Mucosa of descending colon (tissue), 3 donors: ENCODE measurements at places on chromosomes 7 and 10. TPM values are rescaled to one million over a fixed set of nuclear protein-coding genes. Genes with fewer than 3 reads are reported as not detected.

DNA sequence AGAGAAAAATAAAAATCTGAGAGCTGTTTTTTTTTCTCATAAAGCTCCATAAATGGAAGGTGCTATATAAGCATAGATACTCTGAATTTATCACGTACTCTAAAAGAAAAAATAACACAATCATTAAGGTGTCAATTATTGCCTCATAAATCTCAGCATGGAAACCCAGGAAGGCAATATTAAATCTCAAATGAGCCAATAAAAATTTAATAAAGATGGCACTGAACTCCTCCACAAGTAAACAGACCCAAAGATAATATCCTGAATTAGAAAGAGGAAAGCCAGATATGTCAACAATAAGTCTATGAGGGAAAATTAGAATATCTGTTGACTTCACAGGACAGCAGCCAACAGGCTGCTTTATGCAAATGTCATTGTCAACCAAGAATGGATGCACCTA lies 66.5 kb downstream of the CDK6 start:
- no peak for DNase-seq

GRCh38 chr10:124648738-124649137 lies 95.4 kb downstream of the FAM53B start:
- DNase-seq = peak; percentile 57

- DNase-seq = no peak
Observed at GRCh38 chr10:127137391-127137790, 59.0 kb downstream of the INSYN2A start.

The NEUROD6 gene
- total RNA-seq = not detected

DNA sequence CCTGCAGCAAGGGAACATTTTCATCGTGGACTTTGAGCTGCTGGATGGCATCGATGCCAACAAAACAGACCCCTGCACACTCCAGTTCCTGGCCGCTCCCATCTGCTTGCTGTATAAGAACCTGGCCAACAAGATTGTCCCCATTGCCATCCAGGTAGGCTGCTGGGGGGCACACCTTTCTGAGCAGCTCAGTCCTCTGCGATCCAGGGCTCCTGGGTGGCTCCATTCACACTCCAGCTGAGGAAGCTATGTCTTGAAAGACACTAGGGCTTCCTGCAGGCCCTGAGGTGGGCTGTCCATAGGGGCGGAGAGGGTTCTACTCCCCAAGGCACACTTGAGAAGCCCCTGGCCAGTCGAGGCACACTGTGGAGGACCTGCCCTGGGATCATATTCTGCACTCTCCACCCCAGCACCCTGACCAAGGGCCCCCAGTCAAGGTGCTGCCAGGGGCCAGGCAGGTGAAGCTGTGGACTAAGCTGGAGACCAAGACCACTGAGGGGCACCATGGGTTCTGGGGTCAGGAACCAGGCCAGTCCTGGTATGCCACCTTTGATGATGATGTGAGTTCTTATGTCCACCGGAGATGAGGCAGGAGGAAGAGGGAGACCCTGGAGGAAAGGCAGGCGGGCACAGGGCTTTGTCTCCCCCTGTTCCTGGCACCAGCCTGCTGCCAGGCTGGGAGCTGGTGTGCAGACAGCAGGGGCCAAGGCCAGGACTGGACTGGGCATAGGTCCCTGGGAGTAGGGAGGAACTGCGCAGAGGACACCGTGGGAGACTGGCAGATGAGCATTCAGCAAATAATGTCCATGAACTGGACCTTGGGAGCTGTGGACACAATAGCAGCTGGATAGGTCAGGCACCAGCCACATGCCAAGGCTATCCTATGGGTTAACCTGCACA lies 54.8 kb downstream of the ALOX5 start:
- DNase-seq = no peak

DNA sequence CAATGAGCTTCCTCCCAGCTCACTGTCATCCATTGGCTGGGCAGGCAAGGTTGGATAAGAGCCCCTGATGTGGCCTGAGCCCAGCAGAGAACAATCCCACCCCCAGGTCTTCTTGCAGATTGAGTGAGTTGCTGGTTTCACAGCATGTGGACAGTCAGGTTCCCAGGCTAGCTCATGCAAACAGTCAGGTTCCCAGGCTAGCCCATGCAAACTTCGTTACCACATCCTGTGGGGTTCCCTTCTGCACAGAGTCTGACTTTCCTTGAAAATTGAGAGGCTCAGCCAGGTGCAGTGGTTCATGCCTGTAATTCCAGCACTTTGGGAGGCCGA lies 67.1 kb downstream of the TMEM130 start:
- DNase-seq = no peak

The SORCS3 gene
- 0.60 TPM for total RNA-seq

DNA sequence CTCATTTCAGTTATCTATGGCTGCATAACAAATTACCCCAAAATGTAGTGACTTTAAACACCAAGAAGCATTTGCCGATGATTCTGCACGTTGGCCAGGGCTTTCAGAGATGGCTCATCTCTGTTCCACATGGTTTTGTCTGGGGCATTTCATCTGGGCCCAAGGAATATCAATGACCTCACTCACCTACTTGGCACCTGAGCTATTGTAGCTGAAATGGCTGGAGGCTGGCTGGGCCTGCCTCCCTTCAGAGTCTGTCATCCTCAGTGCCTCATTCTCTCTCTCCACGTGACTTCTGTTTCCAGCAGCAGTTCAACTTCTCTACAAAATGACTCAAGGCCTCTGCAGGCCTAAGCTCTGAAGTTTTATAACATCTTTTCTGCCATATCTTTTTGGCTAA lies 119.4 kb upstream of the PRR15 start:
- no peak for DNase-seq

The MRLN gene
- not detected for total RNA-seq

DNA sequence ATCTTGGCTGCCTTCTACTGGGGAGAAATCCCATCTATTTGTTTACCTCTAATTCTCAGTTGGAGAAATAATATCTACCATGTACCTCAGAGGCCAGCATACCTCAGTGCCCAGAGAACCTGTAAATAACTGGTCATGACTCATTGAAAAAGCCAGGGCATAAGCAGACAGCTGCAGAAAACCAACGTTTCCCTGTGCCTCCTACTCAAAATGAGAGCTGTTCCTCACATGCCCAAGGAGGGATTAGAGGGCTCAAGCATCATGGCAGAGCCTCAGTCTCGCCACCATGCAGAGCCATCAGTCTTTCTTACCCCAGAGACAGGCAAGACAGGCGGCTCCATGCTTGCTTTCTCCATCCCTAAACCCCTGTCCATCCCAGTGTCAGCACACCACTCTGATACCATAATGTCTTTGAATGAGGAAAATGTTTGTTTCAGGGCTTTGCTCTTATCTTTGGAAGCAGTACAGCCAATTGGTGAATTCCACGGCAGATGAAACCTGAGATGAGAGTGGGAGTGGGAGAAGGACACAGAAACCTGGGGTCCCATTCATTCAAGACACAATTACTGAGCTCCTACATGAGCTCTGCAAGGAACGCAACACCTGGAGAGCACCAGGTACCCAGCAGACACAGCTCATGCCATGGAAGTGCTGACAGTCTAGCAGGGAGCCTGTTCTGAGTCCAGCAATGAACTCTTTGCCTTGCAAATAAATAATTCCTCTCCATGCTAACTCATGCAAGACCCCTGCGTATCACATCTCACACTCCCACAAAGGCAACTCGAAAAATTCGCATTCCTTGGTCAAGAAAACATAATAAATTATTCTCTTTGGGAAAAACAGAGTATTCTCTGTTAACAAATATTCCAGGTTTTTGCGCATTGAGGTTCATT lies 21.1 kb downstream of the PON1 start:
- no peak for DNase-seq

The TMEM213 gene
- not detected for total RNA-seq

The NKX6-2 gene
- not detected for total RNA-seq

- no peak for DNase-seq
Observed at GRCh38 chr7:139845443-139845805, 16.4 kb downstream of the TBXAS1 start.

The CCL26 gene
- total RNA-seq = not detected

DNA sequence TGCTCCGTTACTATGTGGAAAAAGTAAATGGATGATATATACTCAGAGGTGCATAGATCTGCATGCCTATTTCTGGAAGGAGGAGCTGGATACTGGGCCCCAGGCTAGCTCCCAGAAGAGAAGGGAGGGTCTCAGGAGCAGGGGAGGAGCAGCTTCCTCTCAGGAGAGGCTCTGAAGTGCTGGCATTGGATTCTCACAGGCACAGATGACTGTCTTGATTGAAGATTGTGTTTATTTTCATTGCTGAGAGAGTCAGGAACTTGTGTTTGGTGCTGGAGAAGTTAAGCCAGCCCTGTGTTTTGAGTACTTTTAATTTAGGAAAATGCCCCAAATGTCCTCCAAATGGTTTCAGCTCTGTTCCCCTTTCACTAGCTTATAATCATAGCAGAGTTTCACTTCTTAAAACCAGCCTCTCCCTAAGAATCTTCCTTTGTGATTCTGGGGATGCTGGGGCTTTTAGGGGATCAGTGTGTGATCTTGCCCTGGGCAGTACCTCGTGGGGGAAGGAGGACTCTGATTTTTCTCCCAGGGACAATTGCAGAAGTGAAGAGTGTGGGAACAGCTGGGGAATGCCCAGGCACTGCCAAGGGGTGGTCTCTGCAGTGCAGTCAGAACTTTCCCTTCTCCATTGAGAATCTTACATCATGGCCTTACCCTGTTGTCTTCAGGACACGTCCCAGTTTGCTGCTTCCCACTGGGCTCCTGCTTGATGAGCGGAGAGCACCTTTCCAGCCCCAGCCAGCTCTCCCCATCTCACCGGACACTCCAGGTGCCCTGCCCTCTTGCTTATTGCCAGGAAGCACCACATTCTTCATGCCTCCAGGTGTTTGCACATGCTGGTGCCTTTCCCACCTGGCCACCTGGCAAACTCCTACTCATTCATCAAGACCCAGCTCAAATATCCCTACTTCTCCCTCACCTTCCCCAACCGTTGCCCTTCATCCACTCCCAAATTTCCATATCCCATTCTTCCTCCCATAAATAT lies 102.8 kb downstream of the ARHGAP22 start:
- DNase-seq = no peak

GRCh38 chr10:131261890-131262475 lies 49.5 kb downstream of the TCERG1L start:
- DNase-seq = no peak

GRCh38 chr10:82969405-82969804 lies 1094.4 kb downstream of the NRG3 start:
- DNase-seq = no peak

The FAM25C gene
- total RNA-seq = not detected

The IFIT1 gene
- 21.5 TPM for total RNA-seq

The ERVW-1 gene
- total RNA-seq = not detected

The SPDYE5 gene
- total RNA-seq = not detected

The TCERG1L gene
- not detected for total RNA-seq

The MYOZ1 gene
- not detected for total RNA-seq

- DNase-seq = peak; percentile 33
Observed at GRCh38 chr10:1594372-1595241, 142.7 kb downstream of the ADARB2 start.

GRCh38 chr7:114854369-114854768 lies 67.5 kb upstream of the MDFIC start:
- DNase-seq = no peak

DNA sequence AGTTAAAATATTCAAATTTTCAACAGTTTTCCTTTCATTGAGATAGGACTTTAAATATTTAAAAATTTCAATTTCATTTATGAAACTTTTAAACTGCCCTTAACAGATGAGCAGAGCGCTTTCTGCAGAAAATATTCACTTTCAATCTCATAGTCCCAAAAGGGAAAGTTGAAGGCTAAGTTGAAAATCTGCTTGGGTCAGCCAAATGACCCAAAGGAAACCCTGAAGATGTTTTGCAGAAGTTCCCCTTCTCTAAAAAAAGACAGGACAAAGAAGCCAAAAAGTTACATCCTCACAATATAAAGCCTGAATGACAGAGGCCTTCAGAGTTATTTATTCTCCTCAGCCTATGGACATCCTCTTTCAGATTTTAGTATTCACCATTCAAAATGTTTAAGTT lies 17.6 kb upstream of the SCIN start:
- DNase-seq = no peak

GRCh38 chr7:39259391-39260003 lies 281.8 kb downstream of the POU6F2 start:
- DNase-seq = no peak

DNA sequence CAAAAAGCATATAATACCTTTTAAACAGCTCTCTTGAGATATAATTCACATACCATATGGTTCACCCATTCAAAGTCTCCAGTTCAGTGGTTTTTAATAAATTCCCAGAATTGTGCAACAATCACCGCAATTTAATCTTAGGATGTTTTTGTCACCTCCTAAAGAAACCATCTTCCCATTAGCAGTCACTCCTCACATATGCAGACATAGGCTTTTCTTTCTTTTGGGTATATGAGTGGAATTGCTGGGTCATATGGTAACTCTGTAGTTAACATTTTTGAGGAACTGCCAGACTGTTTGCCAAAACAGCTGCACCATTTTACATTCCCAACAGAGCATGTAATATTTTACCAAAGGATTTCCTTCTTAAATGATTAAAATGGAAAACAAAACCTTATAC lies 57.0 kb downstream of the CC2D2B start:
- DNase-seq = no peak

The AOAH gene
- total RNA-seq = 36.1 TPM

The RTKN2 gene
- total RNA-seq = 0.70 TPM

The SRRM3 gene
- total RNA-seq = 0.67 TPM

The DOCK4 gene
- 9.2 TPM for total RNA-seq

- no peak for DNase-seq
Observed at GRCh38 chr7:74388880-74389415, 64.8 kb upstream of the GTF2IRD1 start.

The SPACDR gene
- total RNA-seq = 1.0 TPM

GRCh38 chr10:51832652-51833383 lies 133.4 kb upstream of the CSTF2T start:
- DNase-seq = no peak

The CEP55 gene
- 11.7 TPM for total RNA-seq

The JAZF1 gene
- 68.4 TPM for total RNA-seq

DNA sequence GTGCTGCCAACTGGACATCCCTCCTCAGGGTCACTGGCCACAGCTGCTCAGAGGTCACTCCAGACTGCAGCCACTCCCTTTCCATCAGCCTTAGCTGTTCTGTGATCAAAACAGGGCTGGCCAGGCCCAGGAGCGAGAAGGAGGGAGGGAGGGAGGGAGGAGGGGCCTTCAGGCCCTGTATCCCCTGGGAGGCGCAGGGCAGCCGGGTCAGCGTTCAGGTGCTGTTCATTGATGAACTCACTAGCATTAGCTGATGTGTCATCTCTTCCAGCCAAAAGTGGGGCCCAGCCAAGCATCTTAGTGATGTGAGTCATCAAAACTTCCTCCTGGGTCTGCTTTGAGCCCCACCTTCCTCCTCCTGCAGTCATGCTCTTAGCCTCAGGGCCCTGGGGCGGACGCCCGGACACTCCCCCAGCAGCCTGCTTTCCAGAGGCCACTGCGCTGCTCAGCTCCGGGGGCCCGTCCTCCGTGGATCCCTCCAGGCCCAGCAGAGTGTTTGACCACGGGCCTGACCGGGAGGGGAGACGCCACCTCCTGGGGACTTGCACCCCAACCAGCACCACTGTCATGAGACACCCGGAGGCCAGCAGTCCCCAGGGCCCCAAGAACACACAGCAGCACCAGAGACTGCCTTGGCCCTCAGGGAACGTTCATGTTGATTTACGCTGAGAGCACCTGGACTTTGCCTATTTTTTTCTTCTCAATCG lies 149.2 kb downstream of the PRKAG2 start:
- no peak for DNase-seq
